ENCODE measurements at places on chromosomes 5 and 9.

DNA sequence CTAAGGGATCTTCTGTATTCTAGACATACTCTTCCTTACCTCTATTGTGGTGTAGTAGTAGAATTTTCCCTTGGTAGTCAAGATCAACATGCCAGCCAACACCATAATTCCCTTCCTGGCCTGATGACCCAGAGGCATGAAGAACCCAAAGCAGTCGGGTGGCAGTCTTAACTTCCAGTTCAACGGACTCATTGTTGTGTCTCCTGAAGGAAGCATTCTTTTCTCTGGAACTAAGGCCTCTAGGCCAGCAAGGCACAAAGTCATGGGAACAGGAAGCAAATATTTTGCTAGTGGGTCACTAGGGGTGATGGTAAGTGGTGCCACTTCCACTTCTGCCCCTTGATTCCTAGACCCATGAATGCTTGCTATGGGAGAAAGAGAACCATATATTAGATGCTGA is 55.2 kb upstream of the DAPK1 start:
- DNase-seq = no peak

DNA sequence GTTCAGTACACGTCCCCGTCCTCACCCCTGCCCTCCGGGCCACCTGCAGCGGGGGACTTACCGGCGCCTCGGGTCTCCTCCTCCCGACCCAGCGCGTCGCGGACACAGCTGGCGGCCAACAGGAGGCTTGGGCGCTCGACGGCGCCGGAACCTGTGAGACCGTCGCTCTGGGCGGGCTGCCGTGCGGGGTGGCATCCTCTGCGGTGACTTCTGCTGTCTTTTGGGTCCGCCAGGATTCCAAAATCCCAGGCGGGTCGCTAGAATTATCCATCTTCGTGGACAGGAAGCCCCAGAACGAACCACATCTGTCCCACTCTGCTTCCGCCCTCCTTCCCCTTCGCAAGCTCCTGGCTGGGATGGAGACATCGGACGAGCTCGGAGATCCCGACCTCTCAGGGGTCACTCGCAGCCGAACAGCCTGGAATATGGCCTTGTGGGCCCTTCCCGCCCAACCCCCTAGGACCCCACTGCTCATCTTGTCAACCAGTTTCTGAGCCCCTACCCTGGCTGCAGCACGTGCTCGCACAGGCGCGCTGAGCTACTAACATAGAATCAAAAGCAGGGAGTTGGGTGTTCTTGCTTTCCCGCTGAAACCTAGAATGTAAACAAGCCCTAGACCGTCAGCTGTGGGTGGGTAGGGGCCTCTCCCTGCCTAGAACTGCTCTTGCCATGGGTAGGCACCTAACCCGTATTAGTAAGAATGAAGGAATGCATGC is 947 bp upstream of the MARCHF3 start:
- DNase-seq = no peak

DNA sequence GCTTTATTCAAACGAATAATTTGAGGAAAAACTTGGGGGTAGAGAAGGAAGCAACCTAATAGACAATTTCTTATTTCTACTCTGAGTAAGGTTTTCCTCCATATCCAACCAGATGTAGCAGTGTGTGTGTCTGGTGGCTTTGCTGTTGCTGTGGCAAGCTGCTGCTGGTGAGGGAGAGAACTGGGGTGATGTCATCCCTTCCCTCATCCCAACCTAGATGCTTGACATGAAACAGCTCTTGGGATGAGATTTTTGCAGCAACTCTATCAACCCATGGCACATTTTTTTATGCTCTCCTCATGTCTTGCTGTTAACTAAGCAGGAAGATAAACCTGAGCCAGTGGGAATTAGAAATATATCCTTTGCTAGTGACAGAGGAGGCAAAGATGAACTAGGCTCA is 135.8 kb downstream of the PCSK1 start:
- no peak for DNase-seq

DNA sequence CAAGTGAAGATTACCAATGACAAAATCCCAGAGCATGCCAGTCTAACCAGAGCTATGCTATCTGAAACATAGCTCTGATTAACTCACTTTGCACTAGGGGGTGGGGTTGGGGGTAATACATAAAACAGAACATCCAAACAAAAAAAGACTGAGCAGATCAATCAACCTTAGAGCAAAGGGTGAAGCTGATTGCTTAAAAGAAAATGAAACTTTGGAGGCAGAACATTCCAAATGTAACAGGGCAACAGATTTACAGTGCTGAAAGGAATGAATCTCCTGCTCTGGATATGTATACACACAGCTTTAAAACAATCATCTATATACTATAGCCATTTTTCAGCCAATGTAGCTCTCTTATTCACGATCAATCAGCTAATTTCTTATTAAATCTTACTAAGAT is 4.9 kb downstream of the IL6ST start:
- DNase-seq = no peak

- DNase-seq = no peak
These were observed 4.6 kb downstream of the SMARCA2 start for GRCh38 chr9:2019723-2020122.

- DNase-seq = no peak
These were observed 67.2 kb upstream of the RUSC2 start for GRCh38 chr9:35422753-35423152.

DNA sequence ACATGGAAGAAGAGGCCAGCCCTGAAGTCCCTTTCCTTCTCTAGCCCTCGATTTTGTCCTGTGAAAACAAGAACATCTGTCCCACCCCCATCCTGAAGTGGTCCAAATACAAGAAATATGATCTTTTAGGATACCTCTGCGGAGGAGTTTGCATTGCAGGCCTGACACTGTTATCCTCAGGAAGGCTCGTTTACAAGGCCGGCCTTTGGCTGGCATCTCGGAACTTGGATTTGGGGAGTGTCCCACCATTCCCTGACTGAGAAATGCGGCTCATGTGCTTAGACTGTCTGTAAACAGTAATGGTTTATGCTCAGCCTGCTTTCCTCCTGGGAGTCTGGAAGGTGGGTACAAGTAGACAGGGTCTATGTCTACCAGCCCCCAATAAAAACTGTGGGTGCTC is 26.4 kb downstream of the WHRN start:
- no peak for DNase-seq

DNA sequence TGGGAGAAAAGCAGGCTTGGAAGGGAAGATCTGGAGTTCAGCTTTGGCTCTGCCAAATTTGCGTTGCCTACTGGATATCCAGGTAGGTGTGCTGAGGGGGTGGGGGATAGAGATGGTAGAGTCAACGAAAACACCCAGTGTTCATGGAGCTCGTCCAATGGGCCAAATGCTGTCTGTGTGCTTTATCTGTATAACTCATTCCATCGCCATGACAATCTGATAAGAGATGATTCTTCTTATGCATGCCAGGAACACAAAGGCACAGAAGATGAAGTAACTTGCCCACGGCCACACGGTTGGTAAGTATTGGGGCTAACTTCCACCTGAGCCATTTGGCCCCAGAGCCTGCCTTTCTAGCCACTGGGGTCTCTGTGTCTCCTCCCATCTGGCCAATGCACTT is 53.2 kb downstream of the BOD1 start:
- no peak for DNase-seq

GRCh38 chr9:14029806-14030374 is 284.1 kb downstream of the NFIB start:
- DNase-seq = no peak

DNA sequence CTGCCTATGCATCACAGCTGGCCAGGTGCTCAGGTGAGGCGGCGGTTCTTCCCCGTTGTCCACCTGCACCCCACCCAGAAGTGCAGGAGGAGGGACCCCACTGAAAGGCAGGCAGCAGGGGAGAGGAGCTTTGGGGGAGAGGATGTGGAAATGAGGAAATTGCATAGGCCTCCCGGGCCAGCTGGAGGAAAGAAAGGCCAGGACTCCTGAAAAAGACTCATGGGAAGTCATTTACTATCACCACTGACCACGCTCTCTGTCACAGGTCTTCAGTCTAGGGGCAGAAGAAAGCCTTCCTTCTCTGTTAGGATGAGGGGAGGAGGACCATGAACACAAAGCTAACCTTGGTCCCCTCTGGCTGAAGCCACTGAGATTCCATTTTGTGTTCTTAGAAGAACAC is 28.1 kb downstream of the KCNMB1 start:
- DNase-seq = no peak

GRCh38 chr5:34624691-34625090 is 31.4 kb upstream of the RAI14 start:
- no peak for DNase-seq

- DNase-seq = no peak
These were observed 81.4 kb upstream of the ANKRD55 start for GRCh38 chr5:56314529-56314928.

DNA sequence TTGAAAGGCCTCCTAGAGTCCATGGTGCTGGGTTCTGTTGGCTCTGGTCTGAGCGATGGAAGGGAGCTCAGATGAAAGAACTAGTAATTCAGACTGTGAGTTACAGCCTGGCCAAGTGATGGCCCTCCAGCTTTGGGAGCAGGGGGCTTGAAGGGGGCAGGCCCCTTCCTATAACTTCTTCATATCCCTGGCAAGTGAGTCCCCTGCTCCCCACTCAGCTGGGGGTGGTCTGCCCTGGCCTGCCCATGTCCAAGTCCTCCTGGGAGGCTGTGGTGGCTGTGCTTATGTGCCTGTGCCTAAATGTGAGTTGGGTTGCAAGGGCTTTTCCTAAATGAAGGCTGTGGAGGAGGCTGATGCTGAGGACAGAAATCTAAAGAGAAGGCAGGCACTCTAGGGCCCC is 80.1 kb downstream of the MACROH2A1 start:
- DNase-seq = no peak

- no peak for DNase-seq
These were observed 455 bp downstream of the KIF20A start for GRCh38 chr5:138179277-138179857.

GRCh38 chr5:175658299-175659145 is 651 bp downstream of the HRH2 start:
- DNase-seq = no peak

DNA sequence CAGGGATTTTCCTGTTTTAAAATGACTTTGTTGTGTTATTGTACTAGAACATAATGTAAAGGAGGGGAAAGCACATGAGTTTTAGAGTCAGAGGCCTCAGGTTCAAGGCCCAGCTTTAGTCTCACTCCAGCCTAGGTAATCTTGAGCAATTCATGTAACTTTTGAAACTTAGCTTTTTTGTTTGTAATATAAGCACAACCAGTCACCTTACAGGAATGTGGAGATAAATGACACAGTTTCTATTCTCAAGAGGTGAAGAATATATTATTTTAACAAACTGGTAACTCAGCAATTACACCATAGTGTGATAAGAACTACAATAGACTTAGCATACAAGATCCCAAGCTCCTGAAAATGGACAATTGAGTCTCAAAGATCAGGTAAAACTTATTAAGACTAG is 51.2 kb downstream of the ADAMTS19 start:
- DNase-seq = no peak

GRCh38 chr5:138000102-138000723 is 32.7 kb downstream of the FAM13B start:
- DNase-seq = no peak

DNA sequence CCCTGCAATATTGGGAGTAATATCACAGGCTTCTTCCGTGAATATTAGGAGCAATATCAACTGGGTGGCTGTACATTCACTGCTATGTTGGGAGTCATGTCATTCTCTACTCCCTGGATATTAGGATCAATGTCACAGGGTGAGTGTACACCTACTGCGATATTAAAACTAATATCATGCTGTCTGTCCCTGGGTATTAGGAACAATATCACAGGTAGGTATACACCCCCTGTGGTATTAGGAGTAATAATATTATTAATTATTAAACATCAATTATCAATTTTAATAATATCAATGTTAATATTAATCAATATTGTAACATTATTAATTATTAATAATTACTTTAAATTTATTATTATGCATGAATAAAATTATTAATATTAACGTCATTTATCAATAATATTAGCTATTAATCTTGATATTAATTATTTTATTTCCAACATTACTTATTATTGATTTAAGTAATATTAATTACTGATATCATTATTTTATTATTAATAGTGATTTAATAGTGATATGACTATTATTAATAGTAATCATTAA is 121.9 kb downstream of the TMEM38B start:
- no peak for DNase-seq

GRCh38 chr5:119681734-119682133 is 52.4 kb downstream of the FAM170A start:
- no peak for DNase-seq

GRCh38 chr9:8778356-8778755 is 978.8 kb upstream of the DMAC1 start:
- peak; percentile 6 for DNase-seq

- DNase-seq = no peak
These were observed 233.7 kb downstream of the SMARCA2 start for GRCh38 chr9:2248768-2249265.

- no peak for DNase-seq
These were observed 101.7 kb downstream of the ADRB2 start for GRCh38 chr5:148928141-148928540.

DNA sequence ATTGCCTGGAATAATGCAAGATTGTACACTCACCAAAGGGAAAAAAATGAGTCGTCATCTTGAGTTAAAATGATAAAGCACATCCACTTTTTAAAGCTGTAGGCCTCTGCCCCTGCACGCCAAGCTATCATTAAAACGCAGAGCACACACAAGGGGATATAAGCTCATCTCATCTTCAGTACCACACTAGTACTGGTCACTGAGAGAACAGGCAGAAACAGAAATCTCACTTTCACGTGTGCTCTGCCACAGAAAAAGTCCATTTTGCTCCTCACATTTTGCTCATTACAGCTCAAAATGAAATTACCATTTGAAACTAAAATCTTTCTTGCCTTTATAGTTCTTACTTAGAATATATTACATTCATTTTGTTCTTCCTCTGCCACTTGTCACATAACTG is 99.2 kb upstream of the SLC30A5 start:
- no peak for DNase-seq

DNA sequence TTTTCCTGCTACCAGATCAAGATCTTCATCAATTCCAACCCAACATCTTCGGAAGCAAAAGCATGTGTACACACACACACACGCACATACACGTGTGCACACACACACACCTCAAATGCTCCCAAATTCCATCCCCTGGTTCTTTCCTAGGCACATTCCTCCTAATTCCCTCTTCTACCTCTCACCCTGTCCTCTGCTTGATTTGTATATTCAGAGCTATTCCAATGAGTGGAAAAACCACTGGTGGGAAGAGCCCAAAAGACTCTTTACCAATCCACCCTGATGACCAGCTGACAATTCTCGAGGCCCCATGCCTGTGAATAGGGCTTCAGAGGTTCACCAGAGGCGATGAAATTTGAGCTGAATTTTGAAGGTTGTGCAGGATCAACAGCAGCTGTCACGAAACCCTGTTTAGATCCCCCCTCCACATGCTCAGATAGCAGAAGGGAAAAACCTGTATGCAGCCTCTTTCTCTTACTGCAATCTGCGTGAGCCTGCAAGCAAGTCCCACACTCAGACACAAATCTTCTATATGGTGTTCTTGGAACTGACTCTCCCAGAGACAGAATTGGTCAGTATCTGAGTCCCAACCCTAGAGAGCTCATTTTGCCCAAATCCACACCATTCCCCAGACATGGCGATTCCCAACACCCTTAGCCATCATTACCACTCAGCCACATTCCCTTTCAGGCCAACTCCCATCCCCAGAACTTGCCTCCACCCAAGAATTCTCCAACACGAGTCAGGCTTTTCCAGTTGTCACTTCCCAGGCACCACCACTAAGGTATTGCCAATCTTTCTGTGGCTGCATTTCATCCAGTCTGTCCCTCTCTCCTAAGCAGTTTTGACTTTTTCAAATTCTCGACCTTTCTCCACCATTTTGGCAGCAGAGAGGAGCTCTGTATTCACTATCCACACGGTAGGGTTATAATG is 4.3 kb upstream of the TRIO start:
- DNase-seq = no peak

GRCh38 chr9:93132946-93133680 is 938 bp downstream of the NINJ1 start:
- no peak for DNase-seq

GRCh38 chr5:150114773-150115408 is 28.5 kb upstream of the CSF1R start:
- no peak for DNase-seq

Data from substantia nigra (tissue), 51 donors.